ENCODE measurements at places on chromosomes 6 and 20. TPM values are rescaled to one million over a fixed set of nuclear protein-coding genes. Genes with fewer than 3 reads are reported as not detected.

SYCP2 gene
- total RNA-seq, result 5.3 TPM

C6orf58 gene
- total RNA-seq, result not detected

DNA sequence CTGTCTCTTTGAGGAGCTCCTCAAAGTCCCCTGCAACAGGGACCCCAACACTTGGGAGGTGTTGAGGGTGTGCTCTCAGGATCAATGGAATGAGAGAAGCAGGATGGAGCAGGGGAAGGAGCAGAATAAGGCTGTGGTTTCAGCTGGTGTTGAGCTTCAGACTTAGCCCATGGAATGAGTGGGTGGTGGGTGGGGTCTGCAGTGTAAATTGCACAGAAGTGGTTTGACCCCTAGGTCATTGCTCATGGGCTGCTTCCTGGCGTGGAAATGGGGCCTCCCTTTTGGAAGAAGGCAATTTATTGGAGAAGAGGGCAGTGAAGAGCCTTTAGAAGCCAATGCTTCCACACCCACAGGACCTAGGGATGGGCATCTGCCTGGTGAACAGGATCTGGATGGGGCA, 37.0 kb upstream of the KCNG1 start:
- no peak overlapping the region for H3K4me3 ChIP-seq
- no peaks in the 10 kb centered on the region for H3K36me3 ChIP-seq
- DNase-seq, result no peak
- no peak overlapping the region for H3K27ac ChIP-seq
- H3K27me3 ChIP-seq, result peaks cover 74% of the 10 kb centered on the region
- H3K4me1 ChIP-seq, result peaks cover 11% of the 10 kb centered on the region

- no peak overlapping the region for H3K27ac ChIP-seq
- no peak overlapping the region for H3K4me3 ChIP-seq
- H3K36me3 ChIP-seq, result peaks cover 2% of the 10 kb centered on the region
- peaks cover 4% of the 10 kb centered on the region for H3K4me1 ChIP-seq
Observed at GRCh38 chr6:109345986-109346385, 36.3 kb downstream of the CD164 start.

DNA sequence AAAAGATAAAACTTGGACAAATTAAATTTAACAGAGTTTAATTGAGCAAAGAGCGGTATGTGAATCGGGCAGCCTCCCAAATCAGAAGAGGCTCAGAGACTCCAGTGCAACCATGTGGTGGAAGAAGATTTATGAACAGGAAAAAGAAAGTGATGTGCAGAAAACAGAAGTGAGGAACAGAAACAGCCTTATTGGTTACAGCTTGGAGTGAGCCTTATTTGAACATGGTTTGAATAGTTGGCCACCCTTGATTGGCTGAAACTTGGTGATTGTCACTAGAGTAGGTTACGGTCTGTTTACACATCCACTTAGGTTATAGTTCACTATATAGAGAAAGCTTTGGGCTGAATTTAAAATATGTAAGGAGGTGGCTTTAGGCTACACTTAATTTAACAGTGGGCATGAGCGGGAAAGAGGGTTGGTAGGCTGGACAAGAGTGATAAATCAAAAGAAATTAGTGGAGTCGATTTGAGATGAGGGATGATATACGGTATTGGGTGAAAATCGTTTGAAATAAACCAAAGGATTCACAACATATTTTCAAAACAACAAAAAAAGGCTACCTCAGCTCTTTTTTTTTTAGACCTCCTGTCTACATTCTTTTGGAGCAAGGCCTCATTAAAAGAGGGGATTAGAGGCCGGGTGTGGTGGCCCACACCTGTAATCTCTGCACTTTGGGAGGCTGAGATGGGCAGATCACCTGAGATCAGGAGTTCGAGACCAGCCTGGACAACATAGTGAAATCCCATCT, 84.3 kb upstream of the PREP start:
- H3K4me1 ChIP-seq, result peaks cover 30% of the 10 kb centered on the region

DNA sequence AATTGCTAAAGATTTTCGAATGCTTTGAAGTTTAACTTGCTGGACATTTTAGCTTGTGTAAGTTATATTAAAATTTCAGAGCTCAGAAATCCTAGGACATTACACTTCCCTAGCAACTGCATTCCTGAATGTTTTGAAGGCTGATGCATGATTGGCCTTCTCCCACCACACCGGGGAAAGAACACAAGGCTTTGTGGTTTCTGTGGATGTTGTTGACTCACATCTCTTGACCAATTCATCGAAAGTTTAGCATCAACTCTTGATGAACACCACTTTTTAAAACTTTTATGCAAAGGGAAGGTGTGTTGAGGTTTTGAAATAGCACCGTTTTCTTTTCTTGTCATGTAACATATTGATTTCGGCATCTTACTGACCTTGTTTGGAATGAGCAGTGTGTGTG, 81.1 kb downstream of the RIMS1 start:
- no peak for DNase-seq
- no peak overlapping the region for H3K4me3 ChIP-seq
- no peaks in the 10 kb centered on the region for H3K27me3 ChIP-seq
- H3K4me1 ChIP-seq, result no peaks in the 10 kb centered on the region
- no peaks in the 10 kb centered on the region for H3K36me3 ChIP-seq
- no peak overlapping the region for H3K27ac ChIP-seq

DNA sequence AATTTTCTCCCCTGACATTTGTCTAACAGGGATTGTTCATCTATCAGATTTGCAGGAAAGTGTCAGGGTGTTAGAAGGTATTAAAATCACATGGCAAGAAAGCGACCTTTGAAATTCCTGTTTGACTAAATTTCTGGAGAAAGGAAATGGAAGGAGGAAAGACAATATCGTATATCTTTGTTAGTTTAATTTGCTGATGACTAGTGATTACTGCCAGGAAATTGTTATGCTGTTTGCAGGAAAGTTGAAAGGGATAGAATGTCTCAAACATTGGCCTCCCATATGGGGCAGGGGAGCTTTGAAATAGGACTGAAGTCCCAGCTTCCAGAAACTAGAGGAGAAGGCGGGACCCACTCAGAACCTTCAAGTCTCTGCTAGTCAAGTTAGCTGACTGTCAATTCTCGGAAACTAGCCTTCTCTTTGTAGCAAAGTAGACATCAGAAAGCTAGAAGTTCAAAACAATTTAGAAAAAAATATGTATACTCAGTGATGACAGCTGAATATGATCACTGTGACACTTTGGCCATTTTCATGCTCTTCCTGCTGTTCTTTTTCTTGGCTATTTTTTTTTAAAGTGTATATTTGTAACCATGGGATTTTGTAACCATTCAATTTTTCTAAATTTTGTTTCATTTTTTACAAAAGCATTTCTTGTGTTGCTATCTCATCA, 53.4 kb upstream of the RALGAPA2 start:
- H3K4me1 ChIP-seq, result no peaks in the 10 kb centered on the region
- H3K27me3 ChIP-seq, result peaks cover 40% of the 10 kb centered on the region
- H3K27ac ChIP-seq, result no peak overlapping the region
- no peak overlapping the region for H3K4me3 ChIP-seq

- no peak for DNase-seq
- H3K4me3 ChIP-seq, result no peak overlapping the region
- H3K27ac ChIP-seq, result no peak overlapping the region
Observed at GRCh38 chr6:101770116-101770515, 376.6 kb downstream of the GRIK2 start.

DNA sequence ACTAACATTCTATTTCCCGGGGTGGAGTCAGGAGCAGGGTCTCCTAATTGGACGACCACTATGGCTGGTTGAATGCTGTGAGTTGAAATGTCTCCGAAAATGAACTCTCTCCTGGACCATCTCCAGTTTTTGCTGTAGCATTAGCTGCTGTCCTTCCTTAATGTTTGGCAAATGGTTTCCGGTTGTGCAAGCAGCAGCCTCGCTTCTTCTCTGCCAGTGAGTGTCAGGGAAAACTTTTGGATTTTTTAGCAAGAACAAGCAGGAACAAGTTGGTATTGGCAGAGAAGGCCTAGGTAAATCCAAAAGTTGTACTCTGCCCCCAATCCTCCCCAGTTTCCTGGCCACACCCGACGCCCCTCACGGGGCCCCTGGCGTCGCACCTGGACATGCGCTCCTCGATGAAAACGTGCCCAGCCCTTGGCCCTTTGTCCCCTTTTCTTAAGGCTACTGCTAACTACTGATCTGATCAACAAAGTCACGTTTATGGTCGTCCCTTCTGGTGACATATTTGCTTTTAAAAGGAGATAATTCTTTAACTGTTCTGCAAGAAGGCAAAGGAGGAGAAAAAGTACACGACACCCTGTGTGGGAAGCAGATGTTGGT, 103.2 kb downstream of the ARMC2 start:
- no peaks in the 10 kb centered on the region for H3K36me3 ChIP-seq
- no peaks in the 10 kb centered on the region for H3K27me3 ChIP-seq
- H3K4me1 ChIP-seq, result peaks cover 19% of the 10 kb centered on the region

DNA sequence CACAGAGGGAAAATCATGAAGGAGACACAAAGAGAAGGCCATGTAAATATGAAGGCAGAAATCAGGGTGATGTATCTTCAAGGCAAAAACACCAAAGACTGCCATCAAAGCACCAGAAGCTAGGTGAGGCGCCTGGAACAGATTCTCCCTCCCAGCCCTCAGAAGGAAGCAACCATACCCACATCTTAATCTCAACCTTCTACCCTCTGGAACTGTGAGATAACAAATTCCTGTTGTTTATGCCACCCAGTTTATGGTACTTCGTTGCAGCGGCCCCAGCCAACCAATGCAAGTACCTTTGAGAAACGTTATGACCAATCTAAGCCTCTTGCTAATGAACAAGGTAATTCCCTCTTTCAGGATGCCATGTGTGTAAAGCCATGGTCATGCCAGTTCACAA, 66.2 kb upstream of the STXBP5 start:
- H3K36me3 ChIP-seq, result no peaks in the 10 kb centered on the region
- no peak overlapping the region for H3K4me3 ChIP-seq
- peaks cover 2% of the 10 kb centered on the region for H3K4me1 ChIP-seq
- no peak overlapping the region for H3K27ac ChIP-seq

GRCh38 chr20:38031957-38032356, 1.3 kb downstream of the TTI1 start:
- no peaks in the 10 kb centered on the region for H3K27me3 ChIP-seq
- peak overlapping the region; percentile 92 for H3K4me3 ChIP-seq
- peaks cover 53% of the 10 kb centered on the region for H3K4me1 ChIP-seq
- H3K27ac ChIP-seq, result peak overlapping the region; percentile 83
- DNase-seq, result no peak
